HFF-Myc (cell line): ENCODE measurements at places on chromosomes 4 and X.

- DNase-seq, result no peak
These were observed 2.8 kb downstream of the GAB1 start for GRCh38 chr4:143339497-143339896.

GRCh38 chr4:14749910-14750309 lies 252.4 kb upstream of the CPEB2 start:
- no peak for DNase-seq

DNA sequence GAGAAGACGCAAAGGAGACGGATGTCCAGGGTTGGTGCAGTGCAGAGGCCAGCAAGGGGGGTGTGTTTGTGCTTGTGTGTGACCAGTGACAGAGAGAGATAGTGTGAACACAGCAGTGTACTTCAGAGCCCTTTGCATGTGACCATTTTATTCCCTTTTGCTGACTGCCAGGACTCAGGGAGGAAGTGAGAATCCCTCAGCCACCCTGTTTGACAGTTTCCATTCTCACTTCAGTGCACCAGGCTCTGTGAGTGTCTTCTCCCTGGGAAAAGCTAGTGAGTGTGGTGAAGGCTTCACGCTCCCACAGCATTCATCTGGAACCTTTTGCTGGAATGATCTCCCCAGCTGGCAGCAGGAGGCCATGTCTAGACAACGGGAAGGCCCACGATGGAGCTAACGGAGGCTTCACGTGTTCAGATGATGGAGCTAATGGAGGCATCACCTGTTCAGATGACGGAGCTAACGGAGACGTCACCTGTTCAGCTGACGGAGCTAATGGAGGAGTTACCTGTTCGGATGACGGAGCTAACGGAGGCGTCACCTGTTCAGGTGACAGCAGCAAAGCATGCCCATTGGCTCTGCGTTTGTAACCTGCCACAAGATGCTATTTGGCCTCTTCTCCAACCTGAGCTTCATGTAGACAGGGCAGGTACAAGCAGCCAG lies 195.4 kb downstream of the AFAP1 start:
- DNase-seq, result no peak

GRCh38 chr4:6194458-6195195 lies 5.7 kb downstream of the JAKMIP1 start:
- no peak for DNase-seq

- no peak for DNase-seq
These were observed 104.7 kb upstream of the SMIM10 start for GRCh38 chrX:134886002-134886596.

GRCh38 chrX:16754019-16754418 lies 32.2 kb upstream of the TXLNG start:
- no peak for DNase-seq

DNA sequence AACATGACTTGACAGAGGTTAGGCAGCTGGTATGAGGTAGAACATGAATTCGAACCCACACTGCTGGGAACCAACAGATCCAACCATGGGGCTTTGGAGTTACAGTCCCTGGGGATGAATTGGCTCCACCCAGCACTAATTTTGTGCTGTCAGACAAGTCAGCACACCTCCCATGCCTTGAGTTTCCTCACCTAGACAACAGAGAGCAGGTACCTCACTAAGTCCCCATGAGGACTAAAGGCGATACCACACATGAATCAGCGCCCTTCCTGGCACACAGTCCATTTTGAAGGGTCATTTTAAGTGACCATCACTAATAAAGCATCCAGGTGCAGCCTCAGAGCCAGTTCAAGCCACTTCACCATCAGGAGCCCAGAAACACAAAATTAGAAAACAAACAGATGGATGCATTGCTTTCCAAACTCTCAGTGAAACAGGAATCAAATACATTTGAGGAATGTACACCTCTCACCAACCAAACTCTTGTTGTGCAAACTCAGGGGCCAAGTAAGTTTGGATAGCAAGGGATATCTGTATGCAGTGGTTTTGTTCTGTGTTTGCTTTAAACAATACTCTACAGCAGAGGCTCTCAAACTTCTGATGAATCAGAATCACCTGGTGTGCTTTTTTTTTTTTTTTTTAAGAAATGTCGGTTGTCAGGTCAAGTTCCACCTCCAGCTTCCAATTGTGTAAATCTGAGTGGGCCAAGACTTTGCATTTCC lies 10.1 kb downstream of the IDS start:
- DNase-seq, result no peak

DNA sequence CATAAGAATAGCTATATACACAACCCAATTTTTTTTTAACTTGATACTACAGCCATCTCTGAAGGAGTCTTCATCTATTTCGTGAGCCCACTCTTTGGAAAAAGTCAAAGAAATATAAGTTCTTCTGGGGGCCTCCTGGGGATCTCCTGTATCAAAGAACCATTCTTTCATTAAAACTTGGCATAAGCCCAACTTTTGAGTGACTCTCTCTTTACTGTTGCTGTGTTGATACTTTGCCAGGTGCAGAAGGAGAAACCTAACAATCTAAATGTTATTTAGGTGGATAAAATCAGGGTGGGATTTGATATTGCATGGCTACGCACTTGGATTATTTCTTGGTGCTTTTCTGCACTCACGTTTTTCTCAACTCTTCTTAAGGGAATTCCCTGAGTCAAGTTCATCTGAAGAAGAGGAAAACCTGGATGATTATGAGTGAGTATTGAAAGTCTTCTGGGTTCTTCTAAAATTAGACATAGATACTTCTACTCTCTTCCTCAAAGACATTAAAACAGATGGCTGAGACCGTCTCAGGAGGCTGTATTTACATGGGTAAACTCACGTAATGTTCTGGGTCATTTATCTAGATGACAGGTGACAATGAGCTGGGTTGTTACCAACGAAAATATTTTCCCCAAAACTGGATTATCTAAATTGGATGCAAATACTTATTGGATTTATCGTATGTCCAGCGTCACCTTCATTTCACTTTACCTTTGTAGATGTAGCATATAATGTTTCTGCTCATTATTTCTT lies 25.2 kb downstream of the BMX start:
- DNase-seq, result no peak

DNA sequence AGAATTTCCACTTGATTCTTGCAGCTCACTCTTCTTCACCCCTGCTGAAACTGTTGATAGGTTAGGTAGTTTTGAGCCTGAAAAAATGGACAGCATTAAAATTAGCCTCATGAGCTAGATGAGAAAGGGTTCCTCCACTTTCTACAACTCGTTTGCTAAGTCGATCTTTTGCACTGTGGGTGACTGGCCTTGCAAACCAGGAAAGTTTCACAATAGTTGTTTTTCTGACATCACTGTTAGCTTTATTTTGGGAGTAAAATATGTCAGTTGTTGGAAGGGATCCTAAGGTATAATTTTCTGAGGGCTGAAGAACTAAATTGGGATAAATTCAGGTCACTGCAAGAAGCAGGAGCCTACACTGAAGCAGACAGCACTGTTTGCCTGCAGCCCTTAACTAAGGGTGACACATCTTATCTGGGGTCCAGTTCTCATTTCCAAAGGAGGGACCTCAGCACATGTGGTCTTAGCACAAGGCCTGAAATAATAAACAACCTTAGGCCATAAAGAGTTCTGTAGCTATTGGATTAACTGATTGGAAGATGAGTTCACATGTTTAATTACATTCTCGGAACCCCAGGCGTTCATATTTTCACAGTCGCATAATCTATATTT lies 29.1 kb downstream of the ANAPC4 start:
- no peak for DNase-seq

GRCh38 chr4:87949961-87950360 lies 25.6 kb upstream of the SPP1 start:
- no peak for DNase-seq

GRCh38 chrX:39848243-39848642 lies 249.5 kb downstream of the BCOR start:
- no peak for DNase-seq

GRCh38 chr4:102537269-102537668 lies 36.1 kb downstream of the NFKB1 start:
- DNase-seq, result no peak

GRCh38 chrX:109472939-109473735 lies 8.7 kb downstream of the GUCY2F start:
- DNase-seq, result no peak

DNA sequence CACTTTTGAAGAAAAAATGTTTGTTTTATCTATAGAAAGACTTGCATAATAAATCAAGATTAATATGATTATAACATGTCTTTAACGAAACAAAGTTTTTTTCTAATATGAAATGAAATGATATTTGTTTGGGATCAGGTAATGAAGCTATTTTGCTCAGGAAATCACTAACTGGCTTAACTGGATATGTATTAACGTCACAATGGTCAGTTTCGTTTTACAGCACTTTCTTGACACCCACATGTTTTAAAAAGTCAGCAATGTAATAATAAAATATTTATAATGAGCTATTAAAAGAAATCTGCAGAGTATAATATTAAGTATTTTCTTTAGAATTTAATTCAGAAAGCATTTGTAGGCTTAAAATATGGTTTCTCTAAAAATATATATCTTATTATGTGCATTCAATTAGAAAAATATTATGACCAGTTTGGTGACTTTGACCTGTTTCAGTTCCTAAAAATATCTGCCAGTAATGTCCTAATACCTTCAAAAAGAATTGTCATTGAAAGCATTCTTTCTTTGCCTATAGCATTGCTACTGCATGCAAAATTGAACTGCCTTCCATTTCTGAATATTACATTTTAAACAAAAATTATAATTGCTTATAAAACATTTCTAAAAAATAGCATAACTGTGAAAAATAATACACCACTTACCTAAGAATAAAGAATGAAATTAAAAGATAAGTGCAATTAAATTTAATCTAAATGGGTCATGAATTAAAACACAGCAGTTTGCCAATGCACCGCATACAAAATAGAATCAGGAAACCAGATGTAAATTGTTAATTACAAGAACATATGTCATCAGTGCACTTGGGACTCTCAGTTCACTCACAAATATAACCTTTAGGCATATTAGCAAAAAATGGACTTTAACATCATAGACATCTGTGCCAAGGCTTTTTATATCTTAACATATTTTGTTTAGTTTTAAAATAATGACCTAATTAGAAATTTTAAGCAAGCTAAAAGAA lies 31.6 kb downstream of the TIGD2 start:
- no peak for DNase-seq

DNA sequence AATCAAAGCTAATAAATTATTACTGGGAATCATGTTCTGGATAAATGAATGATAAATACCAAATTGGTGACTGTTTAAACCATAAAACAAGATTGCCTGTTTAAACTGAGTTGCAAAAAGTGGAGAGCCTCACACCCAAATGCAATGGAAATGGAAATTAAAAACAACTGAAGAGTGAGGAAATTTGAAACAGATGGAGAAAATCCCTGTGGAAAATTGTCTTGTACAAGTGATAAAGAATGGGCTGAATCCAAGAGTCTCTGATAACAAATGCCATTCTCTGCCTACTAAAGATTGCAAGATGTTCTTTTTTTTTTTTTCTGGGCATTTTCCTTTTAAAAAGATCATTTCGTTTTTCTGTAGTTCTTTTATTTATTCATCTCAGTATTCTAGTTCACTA lies 426.3 kb downstream of the NLGN4X start:
- DNase-seq, result no peak

GRCh38 chr4:181478656-181479055 lies 764.5 kb upstream of the TENM3 start:
- no peak for DNase-seq

DNA sequence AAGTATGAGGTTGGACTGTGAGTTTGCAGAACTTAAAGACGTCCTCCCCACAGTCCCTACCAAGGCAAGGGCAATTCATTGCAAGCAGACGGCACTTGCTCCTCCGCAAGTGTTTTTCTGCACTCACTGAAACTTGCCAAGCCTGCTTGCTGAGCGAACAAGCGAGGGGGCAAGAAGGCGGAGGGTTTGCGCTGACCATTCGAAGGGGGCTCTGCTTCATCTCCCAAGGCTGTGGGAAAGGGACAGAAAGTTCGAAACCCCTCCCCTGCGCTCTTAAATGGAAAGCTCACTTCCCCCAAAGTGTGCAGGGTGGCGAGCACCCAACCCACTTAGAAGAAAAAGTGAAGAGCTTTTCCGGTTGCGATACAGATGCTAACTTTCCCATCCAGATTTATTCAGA lies 1.4 kb downstream of the MID1 start:
- DNase-seq, result no peak
